ENCODE measurements at places on chromosomes 3 and 15.
A peak's percentile ranks its signal among the peaks of the same experiment; 100 is the strongest.

GRCh38 chr3:118348169-118348557 is 686.5 kb downstream of the IGSF11 start:
- DNase-seq = no peak

DNA sequence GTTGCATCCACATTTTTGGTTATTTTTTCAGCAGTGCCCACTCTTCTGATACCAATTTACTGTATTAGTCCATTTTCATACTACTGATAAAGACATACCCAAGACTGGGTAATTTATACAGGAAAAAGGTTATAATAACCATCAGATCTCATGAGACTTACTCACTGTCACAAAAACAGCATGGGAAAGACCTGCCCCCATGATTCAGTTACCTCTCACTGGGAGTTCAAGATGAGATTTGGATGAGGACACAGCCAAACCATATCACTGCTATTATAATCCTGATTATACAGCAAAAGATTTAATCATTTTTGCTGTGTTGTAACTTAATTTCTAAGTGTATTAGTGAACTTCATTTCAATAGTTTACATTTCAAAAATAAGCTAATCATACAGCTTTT is 6.6 kb downstream of the ZBED2 start:
- DNase-seq = no peak

GRCh38 chr3:109187390-109187789 is 50.9 kb downstream of the C3orf85 start:
- DNase-seq = no peak

- no peak for DNase-seq
Measured at GRCh38 chr15:67201136-67201535, 53.3 kb downstream of the AAGAB start.

- DNase-seq = no peak
Measured at GRCh38 chr3:36992806-36993325, at the start of gene EPM2AIP1. TSS of gene EPM2AIP1 (minus strand) at chr3:36993131. CDS start at chr3:36993077, 54 bp downstream.

DNA sequence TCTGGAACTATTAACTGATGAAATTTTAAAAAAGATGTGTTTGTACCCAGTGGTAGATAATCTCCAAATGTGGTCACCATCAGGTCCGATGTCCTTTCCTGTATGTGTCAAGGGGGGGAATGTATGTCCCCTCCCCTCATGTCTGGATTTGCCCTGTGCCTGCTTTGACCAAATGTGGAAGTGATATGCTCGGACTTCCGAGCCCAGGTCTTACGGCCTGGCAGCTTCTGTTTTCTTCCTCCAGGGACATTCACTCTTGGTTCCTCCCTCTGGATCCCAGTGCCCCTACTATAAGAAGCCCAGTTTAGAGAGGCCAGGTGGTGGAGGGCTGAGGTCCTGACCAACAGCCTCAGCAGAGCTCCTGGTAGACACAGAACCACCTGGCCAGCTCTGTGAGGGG is 75.5 kb downstream of the CCR1 start:
- DNase-seq = no peak

GRCh38 chr3:116939091-116939490 is 229.5 kb downstream of the TUSC7 start:
- no peak for DNase-seq

- DNase-seq = no peak
Measured at GRCh38 chr3:112803467-112803866, 43.2 kb downstream of the CD200R1L start.

GRCh38 chr3:102745881-102746280 is 311.1 kb downstream of the ZPLD1 start:
- no peak for DNase-seq

DNA sequence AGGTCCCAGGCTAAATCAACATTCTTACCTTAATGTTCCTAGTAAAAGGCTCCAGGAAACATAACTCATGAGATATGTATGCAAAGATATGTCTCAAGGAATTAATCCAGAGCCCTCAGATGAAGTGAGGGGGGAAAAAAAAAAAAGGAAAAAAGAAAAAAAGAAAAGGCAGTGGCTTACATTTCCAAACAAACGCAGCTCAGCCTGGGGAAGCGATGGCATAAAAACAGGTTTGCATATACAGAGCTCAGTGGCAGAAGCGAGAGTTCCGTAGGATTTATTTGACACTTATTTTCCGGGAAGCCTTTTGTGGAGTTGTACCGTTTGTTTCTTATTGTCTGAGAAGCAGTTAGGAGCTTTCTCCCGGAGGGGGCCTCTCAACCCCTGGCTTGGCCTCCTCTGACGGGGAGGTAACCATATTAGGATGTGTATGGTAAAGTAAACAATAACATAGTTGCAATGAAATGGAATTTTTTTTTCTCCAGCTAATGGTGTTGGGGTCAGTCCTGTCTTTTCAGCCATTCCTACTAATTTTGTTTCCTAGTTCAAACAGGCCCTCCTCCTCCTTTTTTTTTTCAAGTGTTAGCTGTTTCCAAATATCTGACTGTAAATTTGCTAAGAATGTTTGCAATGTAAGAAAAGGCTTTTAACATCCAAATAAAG is 338.6 kb downstream of the FOXP1 start:
- no peak for DNase-seq

DNA sequence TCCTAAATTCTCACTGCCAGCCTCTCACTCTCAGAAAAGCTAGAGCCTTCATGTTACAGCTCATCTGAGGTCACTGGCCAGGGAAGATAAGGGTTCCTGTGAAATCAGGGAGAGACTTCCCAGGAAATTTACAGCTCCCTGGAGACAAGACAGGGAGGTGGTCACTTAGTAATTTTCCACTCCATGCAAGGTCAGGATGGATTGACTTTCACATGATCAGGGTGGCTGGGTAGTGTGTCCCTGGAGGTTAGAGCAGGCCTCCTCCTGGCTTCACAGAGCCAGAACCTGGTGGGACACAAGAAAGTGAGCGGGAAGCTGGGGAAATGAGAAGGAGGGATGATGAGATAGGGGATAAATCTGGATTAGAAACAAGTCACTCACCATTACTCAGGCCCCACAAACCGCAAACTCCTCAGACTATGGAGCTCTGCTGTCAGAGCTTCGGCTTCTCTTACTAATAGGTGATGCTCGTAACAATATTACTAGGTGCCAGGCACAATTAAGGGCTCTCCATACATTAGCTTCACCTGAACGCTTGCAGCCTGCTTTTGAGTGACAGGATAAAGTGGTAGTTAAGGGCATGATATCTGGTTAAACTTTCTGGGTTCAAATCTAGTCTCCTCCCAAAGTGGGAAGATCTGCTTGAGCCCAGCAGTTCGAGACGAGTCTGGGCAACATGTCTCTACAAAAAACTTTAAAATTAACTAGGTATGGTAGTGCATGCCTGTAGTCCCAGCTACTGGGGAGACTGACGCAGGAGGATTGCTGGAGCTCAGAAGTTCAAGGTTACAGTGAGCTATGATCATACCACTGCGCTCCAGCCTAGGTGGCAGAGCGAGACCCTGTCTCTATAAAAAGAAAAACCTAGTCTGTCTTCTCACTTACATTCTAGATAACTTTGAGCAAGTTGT is 24.9 kb downstream of the DUOX2 start:
- DNase-seq = no peak

DNA sequence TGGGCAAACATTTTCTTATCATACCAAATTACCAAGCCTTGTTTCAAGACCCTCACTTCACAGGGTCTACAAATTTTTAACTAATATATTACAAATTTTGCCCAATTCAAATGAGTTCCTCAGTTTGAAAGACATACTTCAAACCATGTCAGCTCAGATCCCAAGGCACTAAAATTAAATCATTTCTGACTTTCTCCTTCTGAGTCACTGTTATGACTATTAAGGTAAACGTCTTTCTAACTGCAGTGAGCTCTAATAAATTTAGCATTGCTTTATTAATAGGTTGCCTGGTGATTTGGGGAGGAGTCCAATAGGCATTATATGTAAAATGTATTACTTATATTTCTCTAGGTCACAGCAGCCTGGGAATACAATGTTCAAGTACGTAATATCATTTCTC is 158.2 kb upstream of the ARHGEF26 start:
- DNase-seq = no peak

GRCh38 chr3:185280572-185281365 is 26.9 kb upstream of the EHHADH start:
- peak; percentile 13 for DNase-seq

DNA sequence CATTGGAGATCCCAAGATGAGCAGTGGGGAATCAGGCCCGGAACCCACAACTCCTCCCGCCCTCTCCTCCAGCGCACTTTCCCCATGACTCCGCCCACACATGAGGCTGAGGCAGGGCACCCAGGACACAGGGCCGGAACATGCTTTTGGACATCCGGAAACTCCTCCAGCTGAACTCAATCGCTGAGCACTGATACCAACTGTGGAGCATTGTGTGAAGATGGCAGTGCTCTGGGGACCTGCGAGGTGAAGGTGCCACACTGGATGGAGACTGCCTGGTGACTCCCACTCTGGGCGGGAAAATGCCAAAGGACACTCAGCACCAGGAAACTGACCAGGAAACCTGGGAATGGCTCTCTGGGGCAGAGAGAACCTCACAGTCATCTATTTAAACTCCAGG is 189.1 kb downstream of the FAM43A start:
- DNase-seq = no peak

- DNase-seq = no peak
Measured at GRCh38 chr15:42315521-42315920, 42.3 kb upstream of the TMEM87A start.

- DNase-seq = peak; percentile 54
Measured at GRCh38 chr15:37900326-37901221, 33.9 kb upstream of the TMCO5A start.

DNA sequence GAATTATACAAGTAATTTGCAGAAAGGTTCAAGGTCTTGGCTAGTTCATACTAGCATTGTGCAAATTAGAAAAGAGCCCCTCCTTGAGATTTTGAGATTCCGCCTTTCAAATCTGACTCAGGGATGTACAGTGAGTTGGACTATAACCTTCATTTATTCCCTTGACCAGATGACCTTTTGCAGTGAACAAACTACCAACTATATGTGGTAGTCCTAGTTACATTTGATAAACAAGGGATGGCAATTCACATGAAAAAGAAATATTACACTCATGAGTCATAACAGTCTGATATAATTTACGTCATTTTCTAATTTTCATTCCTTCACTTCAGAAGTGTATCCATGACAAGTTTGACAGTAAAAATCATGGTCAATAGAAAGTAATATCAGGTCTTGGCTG is 860.4 kb downstream of the ROBO1 start:
- no peak for DNase-seq
